ENCODE measurements at places on chromosomes 3 and 15.

- no peak for DNase-seq
These were observed 231.3 kb upstream of the SATB1 start for GRCh38 chr3:18656410-18656809.

DNA sequence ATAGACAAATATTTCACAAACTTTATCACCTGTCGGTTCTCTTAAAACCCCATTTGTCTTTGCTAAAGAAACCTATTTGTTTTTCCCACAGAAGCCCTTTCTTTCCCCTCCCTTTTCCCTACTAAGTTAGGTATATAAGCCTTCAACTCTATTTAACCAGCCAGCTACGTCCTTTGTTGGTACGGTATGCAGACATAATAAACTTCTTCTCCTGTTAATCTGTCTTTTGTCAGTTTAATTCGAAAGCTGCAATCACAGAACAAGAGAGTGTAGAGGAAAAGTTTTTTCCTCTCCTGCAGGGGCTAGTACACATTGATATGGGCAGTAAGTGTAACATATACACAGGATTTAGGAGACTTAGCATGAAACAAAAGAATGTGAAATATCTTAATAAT lies 21.9 kb upstream of the C15orf39 start:
- DNase-seq: no peak

- no peak for DNase-seq
These were observed 95.8 kb upstream of the PLAAT1 start for GRCh38 chr3:193145248-193145647.

GRCh38 chr15:101710806-101711205 lies 13.5 kb downstream of the TARS3 start:
- DNase-seq: no peak

DNA sequence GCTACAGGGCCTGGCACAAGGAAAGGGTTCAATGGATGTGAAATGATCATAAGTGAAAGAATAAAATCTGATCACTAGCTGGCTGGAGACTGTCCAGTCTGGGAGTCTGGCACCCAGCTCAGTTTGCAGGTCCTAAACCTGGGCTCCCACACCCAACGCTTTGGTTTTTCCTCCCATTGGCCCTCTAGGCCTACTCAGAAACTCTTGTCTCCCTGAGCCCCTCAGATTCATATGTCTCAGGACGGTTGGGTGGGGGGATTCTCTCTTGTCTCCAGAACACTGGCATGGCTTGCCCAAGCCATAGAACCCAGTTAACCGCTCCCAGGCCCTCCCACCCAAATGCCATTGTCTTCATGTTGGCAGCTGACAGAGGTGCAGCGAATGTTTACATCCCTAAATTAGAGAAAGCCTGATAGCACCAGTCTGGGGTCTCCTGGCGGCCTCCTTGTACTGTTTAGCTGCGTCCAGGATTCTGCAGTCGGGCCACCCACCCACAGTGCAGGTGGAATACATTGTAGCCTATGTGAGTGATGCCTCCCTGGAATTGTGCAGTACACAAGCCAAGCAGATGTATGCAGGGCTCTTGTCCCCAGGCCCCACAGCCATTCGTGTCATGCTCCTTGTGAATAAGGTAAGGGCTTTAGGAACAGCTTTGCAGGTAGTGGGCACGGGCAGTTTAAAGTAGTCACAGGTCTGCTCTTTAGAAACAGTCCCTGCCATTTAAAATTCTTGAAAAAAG lies 266.3 kb downstream of the XXYLT1 start:
- DNase-seq: no peak

DNA sequence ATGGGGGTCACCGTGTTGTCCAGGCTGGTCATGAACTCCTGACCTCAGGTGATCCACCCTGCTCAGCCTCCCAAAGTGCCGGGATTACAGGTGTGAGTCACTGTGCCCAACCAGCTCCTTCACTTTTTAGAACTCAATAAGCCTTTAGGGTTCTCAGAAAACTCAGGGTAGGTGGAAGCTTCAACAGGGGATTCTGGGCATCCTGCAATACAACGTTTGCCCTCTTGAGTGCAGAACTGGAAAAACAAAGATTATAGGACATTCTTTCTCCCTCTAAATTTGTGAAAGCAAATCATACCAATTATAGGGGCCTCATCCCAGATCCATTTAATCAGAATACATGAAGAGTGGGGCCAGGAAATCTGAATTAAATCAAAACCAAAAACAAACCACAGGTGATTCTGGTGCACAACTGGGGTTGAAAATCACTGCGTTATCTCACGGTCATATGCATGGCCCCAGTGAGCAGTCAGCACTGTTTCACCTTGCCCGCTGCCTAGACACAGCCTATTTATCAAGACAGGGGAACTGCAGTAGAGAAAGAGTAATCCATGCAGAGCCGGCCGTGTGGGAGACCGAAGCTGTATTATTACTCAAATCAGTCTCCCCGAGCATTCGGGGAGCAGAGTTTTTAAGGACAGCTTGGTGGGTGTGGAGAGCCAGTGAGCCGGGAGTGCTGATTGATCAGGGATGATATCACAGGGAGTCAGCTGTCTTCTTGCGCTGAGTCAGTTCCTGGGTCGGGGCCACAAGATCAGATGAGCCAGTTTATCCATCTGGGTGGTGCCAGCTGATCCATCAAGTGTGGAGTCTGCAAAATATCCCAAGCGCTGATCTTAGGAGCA lies 58.4 kb downstream of the TMEM44 start:
- DNase-seq: no peak

DNA sequence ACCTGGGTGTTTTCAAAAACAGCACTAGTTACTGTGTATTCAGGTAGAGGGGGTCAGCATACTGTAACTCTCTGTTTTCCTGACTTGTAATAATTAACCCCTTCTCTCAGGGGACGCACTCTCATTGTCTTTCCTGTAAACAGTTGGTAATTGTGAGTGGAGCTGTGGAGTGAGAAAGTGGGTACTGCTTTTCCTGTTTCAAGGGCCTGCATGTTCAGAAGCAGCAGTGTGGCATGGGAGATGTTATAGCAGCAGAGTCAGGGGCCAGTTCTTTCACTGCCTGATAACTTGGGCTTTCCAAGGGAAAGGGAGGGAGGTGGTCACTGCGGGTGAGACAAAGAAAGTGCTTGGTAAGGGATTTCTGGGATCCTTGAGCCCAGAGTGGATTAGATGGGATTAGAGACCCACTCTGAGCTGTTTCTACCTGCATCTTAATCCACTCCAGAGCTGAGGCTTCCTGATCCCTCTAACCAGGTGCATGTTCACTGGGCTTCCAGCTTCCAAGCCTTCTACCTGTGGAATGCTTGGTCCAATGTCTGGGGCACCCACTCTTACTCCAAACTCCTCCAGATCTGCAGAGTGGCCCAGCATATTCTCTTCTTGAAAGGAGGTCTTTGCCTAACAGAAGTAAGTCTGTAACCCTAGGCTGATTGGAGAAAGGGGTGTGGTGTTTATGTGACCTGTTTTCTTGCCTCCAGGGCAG lies 105.2 kb downstream of the RPLP1 start:
- DNase-seq: no peak

- no peak for DNase-seq
These were observed 12.4 kb downstream of the PFN2 start for GRCh38 chr3:149958171-149958796.

DNA sequence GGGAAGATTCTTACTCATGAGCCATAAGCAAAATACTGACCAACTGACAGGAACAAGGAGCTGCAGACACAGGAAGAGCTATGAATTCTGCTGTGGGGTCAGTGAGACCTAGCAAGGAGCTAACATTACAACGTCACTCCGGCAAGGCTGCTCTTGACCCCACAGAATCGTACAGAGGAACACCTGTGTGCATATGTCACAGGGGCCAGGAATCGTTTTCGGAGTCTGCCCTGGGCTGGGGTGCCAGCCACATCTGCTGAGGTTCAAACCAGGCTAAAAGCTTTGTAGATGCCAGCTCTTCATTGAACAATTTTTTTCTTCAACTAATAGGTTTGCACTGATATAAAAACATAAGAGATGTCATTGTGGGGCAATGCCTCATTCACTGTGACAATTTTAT lies 82.6 kb downstream of the LRRK1 start:
- no peak for DNase-seq

GRCh38 chr3:151852074-151852811 lies 21.2 kb upstream of the SUCNR1 start:
- DNase-seq: no peak

DNA sequence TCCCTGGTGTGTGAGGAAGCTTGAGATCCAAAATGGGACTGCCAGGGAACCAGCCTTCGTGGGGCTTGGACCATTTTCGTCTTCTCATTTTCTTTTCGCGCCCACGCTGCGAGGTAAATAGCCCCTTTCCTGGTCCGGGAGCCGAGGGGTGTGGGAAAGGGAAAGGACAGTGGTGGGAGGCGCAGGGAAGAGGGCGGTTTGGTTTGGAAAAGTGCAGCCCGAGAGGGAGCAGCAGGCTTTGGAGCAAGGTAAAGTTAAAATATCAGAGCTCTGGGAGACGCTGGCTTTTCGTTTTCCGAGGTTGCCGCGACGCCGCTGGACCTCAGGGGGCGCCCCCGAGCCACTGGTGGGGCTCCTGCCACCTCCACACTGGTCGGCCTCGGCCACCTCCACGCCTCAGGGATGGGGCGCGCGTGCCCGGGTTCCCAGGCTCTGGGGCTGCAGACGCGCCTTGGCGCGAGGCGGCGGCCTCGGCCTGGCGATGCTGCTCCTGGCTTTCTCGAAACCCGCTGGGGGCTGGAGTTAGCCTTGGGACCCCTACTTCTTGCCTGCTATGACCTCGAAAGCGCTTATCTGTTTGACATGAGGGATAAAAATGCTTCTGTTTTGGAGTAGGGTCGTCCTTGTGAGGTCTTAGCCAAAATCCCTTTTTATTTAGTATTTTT lies 3.2 kb downstream of the PTPRG start:
- no peak for DNase-seq

GRCh38 chr3:169627789-169628188 lies 35.7 kb downstream of the MECOM start:
- no peak for DNase-seq

- DNase-seq: no peak
These were observed 89.3 kb downstream of the SLCO3A1 start for GRCh38 chr15:91942720-91943394.

GRCh38 chr3:37100411-37100810 lies 74.0 kb downstream of the LRRFIP2 start:
- no peak for DNase-seq

DNA sequence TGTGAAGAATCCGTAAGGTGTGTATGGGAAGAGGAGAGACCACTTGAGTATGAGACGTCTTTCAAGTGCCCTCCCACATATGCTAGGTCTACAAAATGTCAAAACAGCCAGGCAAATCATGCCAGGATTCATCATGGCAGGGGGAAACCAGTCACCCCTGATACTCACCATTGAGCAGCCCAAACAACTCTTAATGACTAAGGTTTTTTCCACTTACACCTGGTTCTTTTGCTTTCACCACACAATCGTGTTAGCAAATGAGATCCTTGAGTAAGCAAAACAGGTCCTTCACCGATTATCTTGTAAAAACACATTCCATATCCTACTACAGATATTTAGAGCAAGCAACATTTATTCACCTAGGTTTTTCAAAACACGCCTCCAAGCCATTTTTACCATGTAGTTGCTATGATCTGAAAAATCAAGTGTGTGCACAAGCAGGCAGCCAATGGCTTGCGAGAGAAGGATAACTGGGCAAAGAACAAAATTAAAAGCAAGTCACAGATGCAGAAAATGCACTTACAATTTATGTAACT lies 177.5 kb upstream of the LPP start:
- no peak for DNase-seq

DNA sequence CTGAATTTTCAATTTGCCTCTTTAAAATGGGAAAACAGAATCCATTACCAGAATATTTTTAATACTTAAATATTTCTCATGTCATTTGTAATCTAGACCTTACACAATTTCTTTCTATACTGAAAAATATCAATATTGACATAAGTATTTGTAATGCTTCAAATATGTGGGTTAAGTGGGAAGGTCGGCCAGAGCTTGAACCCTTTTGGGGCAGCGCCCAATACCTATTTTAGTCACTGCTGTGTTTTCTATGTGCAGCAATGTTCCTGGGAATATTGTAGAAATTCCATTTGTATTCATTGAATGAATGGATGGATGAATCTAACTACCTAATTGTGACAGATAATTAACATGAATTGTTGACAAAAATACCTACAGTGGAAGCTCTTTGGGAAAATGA lies 459.7 kb upstream of the ZNF717 start:
- no peak for DNase-seq

- DNase-seq: no peak
These were observed 12.4 kb upstream of the NFKBIZ start for GRCh38 chr3:101836652-101837598.

DNA sequence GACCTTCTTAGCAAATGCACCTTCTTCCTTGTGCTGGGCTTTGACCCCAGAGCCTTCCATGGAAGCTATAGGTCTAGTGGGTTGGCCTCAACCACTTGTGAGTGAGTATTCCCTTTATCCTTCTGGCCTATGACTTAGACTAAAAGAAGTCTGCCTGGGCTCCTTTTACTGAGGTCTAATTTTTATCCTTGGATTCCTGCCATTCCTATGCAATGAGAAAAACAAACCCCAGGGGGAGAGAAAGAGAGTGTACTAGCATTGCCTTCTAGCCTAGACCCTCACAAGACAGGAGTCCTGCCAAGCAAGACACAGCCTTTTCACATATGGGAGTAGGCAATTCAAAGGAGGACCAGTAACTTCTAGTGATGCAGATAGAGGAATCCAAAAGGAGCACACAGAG lies 155.4 kb downstream of the PPM1L start:
- DNase-seq: no peak

DNA sequence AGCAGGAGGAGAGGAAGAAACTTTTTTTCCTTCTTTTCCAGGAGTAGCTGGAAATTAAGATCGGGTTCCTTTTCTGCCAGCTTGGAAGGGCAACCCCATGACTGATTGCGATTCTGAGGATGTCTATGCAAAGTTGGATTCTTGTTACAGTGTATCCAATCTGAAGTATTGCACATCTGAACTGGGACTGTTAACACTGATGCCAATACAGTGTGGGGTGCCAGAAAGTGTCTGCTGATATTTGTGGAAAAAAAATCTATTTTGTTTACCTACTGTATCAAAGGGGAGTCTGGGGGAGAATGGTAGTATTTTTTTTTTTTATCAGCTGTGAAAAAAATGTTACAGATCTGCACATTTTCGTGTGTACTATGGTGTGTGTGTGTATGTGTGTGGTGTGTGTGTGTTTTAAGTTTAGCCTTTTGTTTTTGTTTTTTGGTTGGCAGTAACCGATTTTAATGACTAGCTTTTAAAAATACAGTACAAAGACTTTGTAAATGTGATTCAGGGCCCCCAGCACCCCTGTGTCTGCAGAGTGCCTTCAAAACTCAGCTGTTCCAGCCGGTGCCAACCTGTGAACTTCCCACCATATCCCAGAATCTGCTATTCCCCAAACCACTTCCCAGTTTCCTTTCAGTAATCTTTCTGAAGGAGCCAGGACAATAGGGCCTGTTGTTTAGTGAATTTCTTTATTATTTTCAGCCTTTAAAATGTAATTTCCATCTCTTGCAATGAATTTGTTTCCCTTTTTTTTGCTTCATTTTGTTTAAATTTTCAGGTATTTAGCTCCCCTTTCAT lies 1.9 kb downstream of the RAP2B start:
- no peak for DNase-seq

- no peak for DNase-seq
These were observed 62.1 kb downstream of the PLXNA1 start for GRCh38 chr3:127044996-127045395.

DNA sequence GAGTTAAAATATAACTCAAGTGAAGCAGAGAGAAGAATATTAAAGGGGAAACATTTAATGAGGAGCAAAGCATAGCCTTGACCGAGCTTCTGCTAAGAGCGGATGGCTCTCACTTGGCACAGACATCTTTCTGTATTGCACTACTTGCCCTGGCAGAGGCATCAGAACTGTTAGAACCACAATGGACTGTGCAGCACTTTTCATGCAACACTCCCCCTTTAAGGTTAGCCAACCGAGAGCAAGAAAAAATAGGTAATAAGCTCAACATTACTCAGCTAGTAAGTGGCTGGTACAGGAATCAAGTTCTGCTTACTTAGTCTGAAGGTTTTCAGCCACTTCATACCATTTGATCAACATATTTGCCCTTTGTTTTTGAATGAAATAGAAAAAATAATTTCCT lies 33.7 kb downstream of the CRTC3 start:
- no peak for DNase-seq

Data from stimulated activated CD8-positive, alpha-beta memory T cell treated with anti-CD3 and anti-CD28 coated beads, Interleukin-2, amount 100 ng/mL, for 1 hour (primary cell).